Activated T-cell treated with anti-CD3 and anti-CD28 coated beads, Interleukin-2, amount 50 U/mL, for 72 hours (primary cell): ENCODE measurements at places on chromosomes 4 and X.

DNA sequence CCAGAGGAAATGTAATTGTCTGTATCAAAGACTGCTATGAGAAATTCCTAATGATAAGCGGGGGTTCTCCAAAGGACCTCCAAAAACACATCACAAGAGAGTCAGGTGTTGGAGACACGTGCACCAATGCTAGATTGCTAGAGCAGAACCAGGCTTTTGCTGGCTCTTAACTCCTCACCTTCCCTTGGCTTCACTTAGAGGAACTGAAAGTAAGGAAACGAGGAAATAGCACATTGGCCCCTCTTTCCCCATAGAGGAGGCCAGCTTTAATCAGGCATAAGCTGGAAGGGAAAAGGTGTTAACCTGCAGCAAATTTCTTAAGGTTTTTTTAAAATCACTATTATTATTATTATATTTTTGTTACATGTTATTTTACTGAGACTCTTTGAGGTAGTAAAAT, 13.6 kb downstream of the OTC start:
- no peak for DNase-seq

DNA sequence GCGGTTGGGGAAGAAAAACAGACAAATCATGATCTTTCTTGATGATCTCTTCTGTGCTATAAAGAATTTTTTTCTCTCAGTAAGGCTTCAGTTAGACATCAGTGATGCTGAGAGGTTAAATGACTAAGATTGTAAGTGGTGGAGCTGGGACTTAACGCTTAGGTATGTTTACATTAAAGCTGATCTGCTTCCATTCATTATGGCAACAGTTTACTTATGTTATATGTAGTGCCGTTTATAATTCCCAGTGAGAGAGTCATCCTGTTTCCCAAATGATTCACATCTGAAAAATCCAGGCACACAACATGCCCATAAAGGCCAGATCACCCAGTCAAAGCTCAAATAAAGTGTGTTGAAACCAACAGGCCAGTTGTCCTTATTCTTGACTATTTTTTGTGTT, 50.1 kb downstream of the CENPVL3 start:
- DNase-seq: no peak

DNA sequence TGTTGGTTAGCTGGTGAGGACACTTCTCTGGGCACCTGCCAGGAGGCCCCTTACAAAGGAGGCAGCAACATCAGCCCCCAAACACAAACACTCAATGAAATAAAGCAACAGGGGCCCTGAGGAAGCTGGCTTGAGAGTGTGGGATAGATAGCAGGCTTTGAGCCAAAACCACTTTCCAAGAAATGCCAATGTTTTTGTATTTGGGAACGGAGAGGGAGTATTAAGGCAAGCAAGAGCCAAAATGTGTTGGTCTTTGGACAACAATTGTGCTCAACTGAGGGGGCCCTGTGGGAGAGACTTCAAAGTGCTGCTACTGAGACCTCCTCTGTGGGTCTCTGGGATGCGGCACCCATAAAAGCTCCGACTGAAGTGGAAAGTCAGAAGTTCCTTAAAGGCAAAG, 41.0 kb downstream of the RAI2 start:
- DNase-seq: no peak

DNA sequence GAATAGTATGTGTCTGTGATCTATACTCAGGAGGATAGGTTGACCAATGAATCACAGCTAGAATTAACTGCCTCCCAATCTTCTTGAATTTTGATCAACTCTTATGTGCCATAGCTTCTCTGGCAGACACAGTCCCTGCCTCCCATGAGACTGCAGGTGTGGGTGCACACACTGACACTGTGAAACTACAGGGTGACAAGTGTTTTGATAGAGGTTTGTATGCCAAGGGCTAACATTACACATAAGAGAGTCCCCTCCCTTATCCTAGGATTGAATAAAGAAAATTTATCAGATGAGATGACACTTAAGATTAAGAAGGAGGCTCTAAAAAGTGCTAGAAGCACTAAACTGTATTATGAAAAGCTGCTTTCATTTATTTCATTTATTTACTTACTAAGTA, 218.4 kb upstream of the BMP3 start:
- no peak for DNase-seq

GRCh38 chr4:80295336-80295735, 28.9 kb downstream of the FGF5 start:
- DNase-seq: no peak

DNA sequence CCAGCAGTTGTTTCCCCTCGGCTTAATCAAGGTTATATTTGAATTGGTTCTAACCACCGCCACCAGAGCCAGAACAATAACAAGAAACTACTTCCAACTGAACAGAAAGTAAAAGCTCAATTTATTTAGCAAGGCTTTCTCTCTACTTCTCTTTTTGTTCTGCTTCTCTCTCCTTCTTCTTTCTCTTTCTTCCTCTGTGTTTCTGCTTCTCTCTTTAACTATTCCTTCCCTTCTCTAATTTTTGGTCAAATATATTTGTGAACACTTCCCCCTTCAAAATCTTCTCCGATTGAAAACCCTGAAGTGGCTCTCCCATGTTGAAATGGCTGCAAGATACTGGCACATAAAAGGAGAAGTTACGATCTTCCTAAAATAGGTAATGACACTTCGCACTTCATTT, 1195.9 kb upstream of the PRKX start:
- DNase-seq: no peak

- DNase-seq: no peak
Measured at GRCh38 chr4:114264877-114265291, 285.4 kb upstream of the ARSJ start.

DNA sequence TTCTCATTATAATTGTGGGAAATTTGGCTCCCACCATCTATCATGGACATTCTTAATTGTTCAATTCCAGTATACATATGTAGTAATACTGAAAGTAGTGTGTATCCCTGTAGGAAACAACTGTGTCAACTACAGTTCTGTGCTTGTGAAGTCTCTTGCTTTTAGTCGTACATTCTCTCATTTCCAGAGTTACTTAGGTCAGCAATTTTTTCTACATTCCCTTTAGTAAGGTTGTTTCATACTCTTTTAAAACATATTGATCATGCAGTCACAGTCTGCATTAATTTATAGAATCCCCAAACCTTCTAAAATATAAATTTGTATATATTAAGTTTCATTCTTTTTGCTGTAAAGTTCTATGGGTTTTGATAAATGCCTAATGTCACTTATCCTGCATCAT, 289.2 kb upstream of the PCDH10 start:
- DNase-seq: no peak

DNA sequence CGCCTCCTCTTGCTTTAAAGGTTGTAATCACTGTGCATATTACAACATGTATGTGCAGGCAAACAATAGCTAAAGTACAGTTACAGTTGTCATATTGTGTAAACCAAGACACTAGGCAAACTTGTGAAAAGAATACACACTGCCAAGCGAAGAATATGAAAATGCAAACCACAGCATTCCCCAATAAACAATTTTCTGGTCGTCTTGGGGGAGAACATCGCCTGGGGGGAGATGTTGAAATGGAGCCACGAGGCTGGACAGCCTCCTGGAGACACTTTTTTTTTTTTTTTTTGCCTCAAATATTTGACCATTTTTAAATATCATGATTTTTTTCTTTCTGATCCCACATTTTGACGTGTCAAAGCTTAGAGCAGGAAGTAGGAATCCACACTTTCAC, 51.7 kb upstream of the PDLIM3 start:
- DNase-seq: no peak

GRCh38 chr4:128255906-128256305, 31.7 kb downstream of the PGRMC2 start:
- no peak for DNase-seq

- no peak for DNase-seq
Measured at GRCh38 chr4:72463724-72464123, 105.3 kb downstream of the ADAMTS3 start.

DNA sequence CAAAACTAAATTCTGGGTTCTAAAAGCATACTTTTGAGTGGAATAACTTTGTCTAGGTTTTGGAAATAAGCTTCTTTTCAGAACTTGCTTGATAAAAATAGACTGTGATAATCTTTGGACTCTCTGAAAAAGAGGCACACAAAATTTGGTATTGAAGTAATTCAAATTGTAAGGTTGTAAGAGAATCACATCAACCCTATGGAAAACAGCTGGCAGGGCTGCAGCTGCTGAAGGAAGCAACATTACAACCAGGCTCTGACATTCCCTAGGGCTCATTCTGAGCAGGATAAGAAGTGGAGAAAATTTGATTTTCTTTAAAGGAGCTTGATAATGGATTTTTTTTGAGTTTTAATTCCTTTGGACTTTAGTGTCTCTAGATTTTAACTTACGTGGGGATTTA, 147.6 kb downstream of the FSTL5 start:
- DNase-seq: no peak

GRCh38 chrX:21155916-21156315, 218.3 kb upstream of the CNKSR2 start:
- no peak for DNase-seq

- DNase-seq: no peak
Measured at GRCh38 chrX:16774746-16775145, 11.5 kb upstream of the TXLNG start.

GRCh38 chr4:8108991-8109390, 49.6 kb downstream of the ABLIM2 start:
- no peak for DNase-seq

- DNase-seq: no peak
Measured at GRCh38 chr4:98166025-98166730, 22.9 kb upstream of the STPG2 start.

GRCh38 chr4:8192748-8193738, 6.0 kb upstream of the SH3TC1 start:
- DNase-seq: peak; percentile 28

GRCh38 chr4:68359508-68359907, 9.6 kb upstream of the YTHDC1 start:
- peak; percentile 10 for DNase-seq
